ENCODE measurements at places on chromosomes 12 and 14. TPM values are rescaled to one million over a fixed set of nuclear protein-coding genes. Genes with fewer than 3 reads are reported as not detected.

GRCh38 chr12:123122626-123123025, 28.3 kb downstream of the PITPNM2 start:
- DNase-seq = no peak

DIO2 gene
- total RNA-seq = not detected

DNA sequence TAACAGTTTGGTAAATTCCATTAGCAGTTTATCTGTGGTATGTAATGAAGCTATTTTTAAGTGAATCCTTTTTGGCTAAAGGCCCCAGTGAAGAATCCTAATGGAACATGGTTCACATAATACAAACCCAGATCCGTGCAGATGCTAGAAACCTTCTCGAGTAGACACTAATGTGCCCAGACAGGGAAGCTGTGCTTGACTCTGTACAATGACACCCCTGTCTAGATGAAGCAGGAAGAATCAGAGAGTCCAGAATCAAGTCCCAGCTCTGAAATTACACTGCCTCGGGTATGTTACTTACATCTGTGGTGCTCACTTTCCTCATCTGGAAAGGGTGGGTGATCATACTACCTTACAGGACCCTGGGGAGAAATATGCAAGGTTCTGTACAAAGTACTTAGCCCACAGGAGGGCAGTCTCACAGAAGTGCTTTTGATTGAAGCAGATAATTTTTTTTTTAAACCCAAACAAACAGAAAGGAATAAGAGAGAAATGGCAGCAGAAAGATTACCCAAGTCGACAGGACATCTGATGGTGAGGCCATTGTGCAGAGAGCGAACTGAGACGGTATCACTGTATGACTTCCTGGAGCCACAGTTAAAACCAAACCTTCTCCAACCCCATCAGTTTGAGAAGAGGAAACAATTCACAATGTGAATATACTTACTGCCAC, 8.5 kb downstream of the CRACR2A start:
- DNase-seq = no peak

DNA sequence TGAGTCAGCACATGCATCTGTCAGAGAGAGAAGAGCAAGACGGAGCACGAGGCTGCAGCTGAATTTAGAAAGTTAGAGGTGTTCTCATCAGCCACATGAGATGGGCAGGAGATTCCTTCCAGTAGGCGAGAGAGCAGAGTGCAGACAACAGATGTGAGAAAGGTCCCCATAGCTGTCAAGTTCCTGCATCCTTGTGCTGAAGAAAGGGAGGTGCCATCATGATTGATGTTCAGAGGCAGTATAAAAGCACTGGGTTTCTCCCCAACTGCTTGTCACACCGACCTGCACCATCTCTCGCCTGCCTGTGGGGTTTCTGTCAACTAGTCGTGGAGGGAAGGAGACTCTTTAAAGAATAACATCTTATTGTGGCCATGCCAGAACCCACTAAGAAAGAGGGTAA, at the start of gene MYBPC1:
Gene MYBPC1 (plus strand): TSS at position 272 of the 400 bp plus-strand sequence. CDS start 100 bp downstream, at position 372.
- no peak for DNase-seq

LRRC10 gene
- not detected for total RNA-seq

GRCh38 chr12:43914923-43915468, 79.1 kb downstream of the TMEM117 start:
- DNase-seq = no peak

GRCh38 chr14:99929601-99930000, 135.6 kb upstream of the EVL start:
- DNase-seq = no peak

DNA sequence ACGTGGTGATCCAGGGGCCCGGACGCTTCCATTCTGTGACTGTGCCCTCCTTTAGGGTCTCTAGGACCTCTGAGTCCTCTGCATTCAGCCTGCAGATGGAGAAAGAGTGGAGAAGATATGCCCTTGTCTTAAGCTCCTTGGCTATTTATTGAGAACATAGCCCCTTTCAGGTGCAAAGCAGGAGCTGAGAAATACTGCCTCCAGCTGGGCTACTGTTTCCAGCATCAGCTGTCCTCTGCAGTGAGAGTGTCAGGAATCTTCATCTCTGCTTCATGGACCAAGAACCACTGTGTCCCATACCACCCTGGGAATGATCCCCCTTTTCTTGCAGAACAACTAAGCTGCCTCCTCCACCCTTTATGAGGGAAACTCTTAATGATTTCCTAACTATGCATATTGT, 47.8 kb upstream of the CEP83 start:
- no peak for DNase-seq

C1QL4 gene
- total RNA-seq = not detected

GRCh38 chr12:32533971-32534590, 134.7 kb downstream of the FGD4 start:
- no peak for DNase-seq

GRCh38 chr12:42652048-42652447, 62.5 kb upstream of the PRICKLE1 start:
- no peak for DNase-seq

DNA sequence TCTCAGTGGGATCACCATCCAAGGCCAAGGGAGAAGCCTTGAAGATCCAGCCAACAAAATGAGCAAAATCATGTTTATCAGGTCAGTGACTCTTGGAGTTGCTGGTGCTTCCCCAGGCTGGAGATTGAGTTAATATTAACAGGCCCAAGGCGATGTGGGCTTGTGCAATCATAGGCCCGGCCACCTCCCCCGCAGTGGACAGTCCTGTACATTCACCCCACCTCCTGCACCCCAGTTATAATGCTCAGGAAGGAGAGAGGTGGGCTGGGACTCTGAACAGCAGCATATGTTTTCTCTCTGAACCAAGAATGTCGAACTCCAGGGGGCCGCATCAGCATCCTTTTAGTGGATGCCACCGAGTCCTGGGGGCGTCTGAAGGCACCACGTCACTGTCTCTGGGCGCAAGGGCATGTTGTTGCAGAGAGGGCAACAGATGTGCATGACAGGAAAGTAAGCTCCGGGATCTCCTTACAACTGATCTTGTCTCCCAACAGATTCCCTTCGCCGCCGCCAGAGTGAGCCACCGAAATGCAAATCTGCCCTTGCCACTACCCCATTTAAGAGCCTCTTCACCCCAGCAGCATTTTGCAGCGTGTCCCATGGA, 32.2 kb upstream of the SERPINA6 start:
- no peak for DNase-seq

GPR65 gene
- total RNA-seq = not detected

SLC8A3 gene
- not detected for total RNA-seq

GRCh38 chr12:123223241-123223668, 9.7 kb downstream of the MPHOSPH9 start:
- DNase-seq = no peak

GRCh38 chr12:131830914-131831571, 2.9 kb downstream of the MMP17 start:
- DNase-seq = no peak

DNA sequence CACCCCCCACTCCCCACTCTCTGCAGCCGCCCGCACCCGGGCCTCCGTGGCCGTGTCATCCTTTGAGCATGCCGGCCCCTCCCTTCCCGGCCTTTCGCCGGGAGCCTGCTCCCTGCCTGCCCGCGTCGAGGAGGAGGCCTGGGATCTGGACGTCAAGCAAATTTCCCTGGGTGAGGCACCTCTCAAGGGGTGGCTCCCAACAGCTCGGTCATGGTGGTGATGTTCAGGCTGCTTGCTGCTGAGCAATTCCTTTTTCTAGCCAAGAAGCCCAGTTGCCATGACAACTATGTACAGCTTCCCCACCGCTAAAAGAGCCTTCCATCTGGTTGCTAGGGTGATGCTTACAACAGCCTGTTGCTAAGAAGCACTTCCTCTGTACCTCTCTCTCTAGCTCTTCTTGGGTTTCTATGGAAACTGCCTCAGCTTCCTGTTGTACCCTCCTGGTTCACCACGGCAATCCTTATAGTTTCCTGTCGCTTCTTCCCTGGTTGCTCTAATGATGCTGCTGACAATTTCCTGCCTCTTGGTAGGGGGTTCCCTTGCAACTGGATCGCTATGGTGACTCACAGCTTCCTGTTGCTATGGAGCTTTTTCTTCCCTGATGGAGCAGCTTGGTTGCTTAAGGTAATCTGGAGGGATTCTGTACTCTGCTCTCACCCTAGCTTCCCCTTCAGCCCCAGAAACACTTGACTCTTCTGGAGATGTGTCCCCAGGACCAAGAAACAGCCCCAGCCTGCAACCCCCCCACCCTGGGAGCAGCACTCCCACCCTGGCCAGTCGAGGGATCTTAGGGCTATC, 11.0 kb downstream of the ZNF219 start:
- DNase-seq = peak; percentile 83

DNA sequence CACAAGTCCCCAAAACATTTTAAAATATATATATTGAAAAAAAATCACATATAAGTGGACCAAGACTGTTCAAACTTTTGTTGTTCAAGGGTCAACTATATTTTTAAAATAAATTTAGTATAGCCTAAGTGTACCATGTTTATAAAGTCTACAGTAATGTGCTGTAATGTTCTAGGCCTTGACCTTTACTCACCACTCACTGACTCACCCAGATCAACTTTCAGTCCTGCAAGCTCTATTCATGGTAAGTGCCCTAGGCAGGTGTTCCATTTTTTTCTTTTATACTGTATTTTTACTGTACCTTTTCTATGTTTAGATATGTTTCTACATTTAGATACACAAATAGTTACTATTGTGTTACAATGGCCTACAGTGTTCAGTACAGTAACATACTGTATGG, 23.4 kb upstream of the TMTC1 start:
- DNase-seq = no peak

DNA sequence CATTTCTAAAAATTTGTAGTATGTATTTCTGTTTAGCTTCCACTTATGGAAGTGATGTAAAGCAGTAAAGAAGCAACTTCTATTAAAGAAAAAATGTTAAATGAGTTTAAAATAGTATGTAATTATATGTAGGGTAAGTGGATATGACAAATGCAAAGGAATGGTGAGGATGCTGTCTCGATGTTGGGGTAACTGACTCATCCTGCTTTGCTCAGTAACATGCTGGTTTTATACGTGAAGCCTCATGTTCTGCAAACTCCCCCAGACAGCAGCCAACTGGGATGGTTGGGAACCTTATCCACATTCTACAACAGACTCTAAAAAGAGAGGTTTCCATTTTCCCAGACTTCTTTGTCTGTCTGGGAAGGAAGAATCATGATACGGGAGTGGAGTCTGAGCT, 1006.4 kb upstream of the TMEM132C start:
- no peak for DNase-seq

GRCh38 chr14:67166450-67166853, 22.8 kb upstream of the GARIN2 start:
- peak; percentile 39 for DNase-seq

TAPBPL gene
- 32.8 TPM for total RNA-seq

C12orf42 gene
- not detected for total RNA-seq

KCNJ8 gene
- total RNA-seq = 0.10 TPM

GRCh38 chr12:79275631-79276030, 411.1 kb downstream of the SYT1 start:
- no peak for DNase-seq

- no peak for DNase-seq
Observed at GRCh38 chr14:54918427-54918826, 15.8 kb upstream of the GCH1 start.

DNA sequence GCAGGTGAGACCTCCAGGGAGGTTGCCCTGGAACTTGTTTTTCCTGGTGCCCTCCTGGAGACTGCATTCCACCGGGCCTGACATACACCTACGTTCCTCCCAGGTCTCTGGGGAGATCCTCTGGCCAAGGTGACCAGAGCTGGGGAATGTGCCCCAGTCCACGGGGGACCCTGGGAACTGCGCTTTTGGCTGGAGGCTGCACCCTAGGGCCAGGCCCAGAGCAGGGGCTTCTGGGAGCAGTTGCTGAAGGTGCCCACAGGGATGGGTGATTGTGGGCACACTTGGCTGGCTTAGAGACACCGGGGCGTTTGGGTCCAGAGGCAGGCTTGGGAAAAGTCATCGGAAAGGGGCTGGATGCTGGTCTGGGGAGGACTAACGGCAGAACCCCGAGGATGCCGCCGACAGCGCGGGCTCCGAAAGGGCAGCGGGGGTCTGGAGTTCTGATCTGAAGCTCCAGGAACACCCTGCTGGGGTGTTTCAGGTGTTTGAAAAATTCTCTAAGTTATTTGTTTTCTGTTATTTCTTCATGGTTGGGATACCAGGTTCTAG, 36.5 kb upstream of the TDRD9 start:
- DNase-seq = no peak

DNA sequence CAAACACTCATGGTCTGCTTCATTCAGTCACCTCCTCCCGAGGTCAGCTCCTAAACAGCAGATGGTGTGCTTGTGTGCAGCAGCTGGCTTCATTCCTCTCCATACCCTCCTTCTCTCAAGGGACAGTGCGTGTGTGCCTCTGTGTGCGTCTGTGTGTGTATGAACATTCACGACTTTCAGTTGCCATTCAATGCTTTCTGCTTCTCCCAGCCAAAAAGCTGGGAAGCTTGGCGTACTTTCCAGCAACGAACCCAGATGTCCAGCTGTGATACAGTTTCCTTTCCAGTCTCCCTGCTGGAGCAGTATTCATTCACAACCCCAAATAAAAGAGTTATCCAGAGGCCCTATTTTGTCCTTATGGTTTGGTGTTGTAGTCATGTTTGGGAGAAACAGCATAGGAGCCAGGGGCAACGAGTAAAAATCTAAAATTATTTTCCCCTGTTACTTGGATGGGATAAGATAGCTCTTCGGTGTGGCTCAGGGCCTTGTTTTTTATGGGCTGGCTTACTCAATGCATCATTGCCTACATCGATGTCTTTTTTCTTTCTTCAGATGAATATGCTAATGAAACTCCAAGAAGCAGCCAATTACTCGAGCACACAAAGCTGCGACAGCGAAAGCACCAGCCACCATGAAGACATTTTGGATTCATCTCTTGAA, 379.3 kb downstream of the NAV3 start:
- no peak for DNase-seq

DNA sequence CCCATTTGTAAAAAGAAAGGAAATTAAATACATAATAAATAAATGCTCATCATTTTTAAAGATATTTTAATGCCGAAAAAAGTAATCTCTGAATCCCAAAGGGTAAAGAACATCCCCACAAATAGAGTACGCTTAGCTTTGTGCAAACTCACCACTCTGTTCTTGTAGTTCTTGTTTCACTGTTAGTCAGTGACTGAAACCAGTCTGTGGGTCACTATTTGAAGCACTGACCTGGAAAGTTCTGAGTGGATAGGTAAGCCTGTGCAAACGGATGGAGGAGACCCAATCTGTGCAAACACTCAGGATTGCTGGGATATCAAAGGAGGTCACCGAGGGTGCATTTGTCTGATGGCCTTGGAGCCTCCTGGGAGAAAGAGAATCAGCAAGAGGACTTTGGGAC, 68.1 kb upstream of the TSPAN11 start:
- no peak for DNase-seq

DNA sequence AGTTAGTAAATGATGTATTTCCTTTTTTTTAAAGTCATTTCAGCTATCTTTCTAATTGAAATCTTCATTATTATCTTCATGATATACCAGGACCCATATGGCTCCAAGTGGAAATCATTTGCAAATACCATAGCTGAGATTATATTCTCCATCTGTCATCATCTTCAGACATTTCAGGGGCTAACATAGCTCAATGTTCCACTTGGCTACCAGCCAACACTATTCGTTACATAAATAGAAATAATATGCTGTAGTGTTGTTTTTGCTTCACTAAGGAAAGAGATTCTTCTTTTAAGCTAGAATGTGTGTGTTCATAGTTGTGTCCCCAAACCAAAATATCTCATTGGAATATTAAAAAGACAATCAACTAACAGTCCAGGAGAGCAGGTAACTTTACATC, 225.1 kb downstream of the DIO2 start:
- DNase-seq = no peak
